Astrocyte (in vitro differentiated cells and primary cell): ENCODE measurements at places on chromosomes 1 and 21. TPM values are rescaled to one million over a fixed set of nuclear protein-coding genes. Genes with fewer than 3 reads are reported as not detected.

GRCh38 chr1:50559421-50559820, 136.2 kb upstream of the DMRTA2 start:
- DNase-seq = no peak

- DNase-seq = no peak
Measured at GRCh38 chr1:49416758-49417157, 607.0 kb downstream of the AGBL4 start.

GRCh38 chr1:199898654-199899053, 128.9 kb upstream of the NR5A2 start:
- DNase-seq = peak; percentile 15

DNA sequence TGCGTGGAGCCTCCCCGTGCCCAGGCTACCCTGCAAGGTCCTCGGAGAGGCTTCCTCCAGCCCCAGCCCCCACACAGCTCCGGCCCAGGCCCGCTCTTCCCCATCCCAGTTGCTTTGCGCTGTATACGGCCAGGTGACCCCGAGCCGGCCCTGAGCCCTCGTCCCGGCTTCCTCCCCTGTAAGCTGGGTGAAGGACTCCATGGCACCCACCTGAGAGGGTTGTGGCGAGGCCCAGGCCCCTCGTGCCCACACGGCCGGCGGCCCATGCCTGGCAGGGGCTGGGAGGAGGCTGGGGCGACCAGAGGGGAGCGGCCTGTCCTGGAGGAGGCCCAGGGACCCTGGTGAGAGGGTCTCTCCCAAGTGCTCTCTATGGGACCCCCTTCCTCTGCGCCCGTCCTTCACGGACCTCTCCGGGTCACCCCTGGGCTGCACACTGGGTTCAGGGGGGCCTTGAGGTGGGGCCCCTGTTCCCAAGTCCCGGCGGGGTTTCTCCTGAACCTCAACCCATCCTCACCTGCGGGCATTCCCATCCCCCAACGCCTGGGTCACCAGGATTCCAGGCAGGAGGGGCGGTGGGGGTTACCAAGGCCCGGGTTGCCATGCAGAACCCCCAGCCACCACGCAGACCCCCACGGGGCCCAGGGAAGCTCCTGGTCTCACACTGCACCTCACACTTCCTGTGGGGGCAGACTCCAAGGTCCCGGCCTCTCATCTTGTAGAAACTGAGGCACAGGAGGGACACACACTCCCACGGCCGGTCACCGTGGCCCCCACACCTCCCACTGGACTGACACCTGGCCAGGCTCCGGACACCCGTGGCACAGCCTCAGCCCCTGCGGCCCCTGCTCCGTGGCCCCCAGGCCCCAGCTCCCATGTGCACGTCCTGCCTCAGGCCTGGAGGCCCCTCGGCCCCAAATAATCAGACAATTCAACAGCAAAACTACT, 25.2 kb downstream of the COL6A1 start:
- no peak for DNase-seq

DNA sequence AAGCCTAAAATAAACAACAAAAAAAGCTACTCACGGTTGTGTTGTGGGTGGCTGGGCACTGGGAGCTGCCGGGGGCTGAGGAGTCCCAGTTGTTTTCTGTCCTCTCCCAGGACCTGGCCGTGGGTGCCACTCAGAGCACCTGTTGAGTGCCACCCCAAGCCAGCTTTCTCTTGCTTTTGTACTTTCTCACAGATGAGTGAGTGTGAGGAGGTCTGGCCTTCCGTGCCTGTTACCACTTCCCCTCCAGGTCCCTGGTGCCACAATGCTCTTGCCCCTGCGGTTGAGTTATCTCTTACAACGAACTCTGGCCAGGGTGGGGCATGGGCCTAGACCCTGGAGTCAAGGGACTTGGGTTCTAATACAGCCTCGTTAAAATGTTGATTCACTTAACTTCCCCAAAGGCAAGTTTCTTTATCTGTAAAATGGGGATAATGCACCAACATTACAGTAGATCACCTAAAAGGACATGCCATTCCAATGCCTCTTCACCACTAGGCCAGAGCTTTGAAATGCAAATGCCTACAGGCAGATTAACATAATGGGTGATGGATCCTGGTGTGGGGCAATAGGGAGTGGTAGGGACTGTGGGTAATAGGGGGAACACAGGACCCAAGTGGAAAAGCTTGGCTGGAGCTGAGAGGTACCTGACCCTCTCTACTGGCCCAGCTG, at the start of gene CNR2:
TSS of gene CNR2 (minus strand) at position 151 of the 669 bp plus-strand sequence. CDS start 37,745 bp downstream, outside the sequence.
- DNase-seq = no peak

- DNase-seq = no peak
Measured at GRCh38 chr1:207873055-207873890, 37.7 kb downstream of the CD34 start.

GRCh38 chr1:235864931-235865525, 1.7 kb downstream of the LYST start:
- DNase-seq = no peak

GRCh38 chr1:53896635-53897229, 2.7 kb downstream of the DIO1 start:
- DNase-seq = peak; percentile 82

DNA sequence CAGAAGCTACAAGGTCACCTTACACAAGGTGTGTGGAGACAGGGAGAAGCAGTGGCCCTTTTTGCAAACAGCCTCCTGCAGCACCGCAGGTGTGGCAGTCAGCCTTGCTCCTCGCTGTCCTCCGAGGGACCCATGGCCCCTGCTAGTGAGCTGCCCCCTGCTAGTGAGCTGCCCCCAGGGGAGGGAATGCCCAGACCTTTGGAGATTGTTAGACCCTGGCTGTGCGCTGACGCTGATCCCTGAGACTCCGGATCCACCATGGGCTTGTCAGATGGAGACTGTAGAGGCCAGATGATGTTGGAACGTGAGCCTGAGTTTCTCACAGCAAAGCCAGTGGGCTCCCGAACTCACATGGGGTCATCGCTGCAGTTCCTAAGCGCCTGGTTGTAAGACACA, 172.2 kb downstream of the NPHP4 start:
- DNase-seq = no peak

GRCh38 chr1:99525331-99525730, 120.6 kb upstream of the PALMD start:
- DNase-seq = no peak

- no peak for DNase-seq
Measured at GRCh38 chr1:155125511-155125945, 2.1 kb upstream of the EFNA1 start.

DNA sequence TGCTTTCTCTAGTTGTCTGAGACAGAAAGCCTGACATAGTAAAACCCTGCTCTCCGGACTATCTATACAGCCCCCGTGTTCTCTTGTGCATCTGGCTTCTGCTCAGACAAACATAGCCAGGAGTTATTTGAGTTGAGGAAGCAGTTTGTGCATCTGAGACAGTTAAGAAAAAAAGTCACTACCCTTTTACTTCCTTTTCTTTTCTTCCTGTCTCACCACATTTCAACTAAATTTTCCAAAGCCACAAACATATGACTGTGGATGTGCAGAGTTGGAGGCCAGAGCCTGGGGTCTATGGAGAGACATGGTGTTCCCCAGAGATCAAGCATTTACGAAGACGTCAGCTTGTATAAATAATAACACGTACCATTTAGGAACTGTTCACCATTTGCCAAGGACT, 158.5 kb upstream of the FGGY start:
- no peak for DNase-seq

GRCh38 chr1:225809842-225810578, at the start of gene EPHX1:
Gene EPHX1 (plus strand): TSS chr1:225810124. CDS start chr1:225828730, 18,606 bp downstream.
- DNase-seq = peak; percentile 74

DNA sequence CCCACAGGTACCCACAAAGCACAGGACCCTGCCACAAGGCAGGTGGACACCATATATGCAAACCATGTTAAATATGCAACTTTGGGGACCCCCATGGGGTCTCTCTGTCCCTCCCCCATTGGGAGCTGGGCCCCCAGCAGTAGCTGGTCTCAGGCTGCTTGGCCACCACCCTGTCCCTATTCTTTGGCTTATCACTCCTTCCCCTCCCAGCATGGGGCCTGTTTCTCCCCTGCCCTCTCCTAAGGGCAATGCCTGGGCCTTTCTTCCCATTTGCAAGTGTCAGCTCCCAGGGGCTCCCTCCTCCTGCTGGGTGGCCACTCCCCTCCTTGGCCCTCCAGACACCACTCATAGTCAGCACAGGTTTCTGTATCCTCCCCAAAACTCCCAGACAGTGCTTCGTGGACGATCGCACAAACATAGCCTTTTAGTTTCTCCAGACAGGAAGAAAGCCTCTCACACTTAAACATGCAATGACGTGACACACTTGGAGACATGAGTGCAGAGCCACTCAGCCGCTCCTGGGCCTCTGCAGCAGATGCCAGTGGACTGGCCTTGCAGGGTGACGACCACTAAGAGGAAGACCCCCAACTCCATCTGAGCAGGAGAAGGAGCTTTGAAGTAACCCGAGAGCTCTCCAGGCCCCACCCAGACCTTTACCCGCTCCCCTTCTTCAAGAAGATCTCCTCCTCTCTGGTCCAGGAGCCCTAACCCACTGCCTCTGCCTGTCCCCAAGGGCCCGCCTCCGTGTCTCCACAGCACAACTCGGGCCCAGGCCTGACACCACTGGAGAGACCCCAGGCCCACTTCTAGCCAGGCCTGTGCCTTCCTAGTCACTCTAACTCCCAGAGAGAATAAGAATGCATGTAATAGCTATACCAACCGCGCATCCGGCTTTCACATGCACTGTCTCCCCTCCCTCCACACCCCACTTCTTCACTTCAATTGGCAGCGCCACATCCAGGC, 22.9 kb downstream of the CITED4 start:
- DNase-seq = no peak

DNA sequence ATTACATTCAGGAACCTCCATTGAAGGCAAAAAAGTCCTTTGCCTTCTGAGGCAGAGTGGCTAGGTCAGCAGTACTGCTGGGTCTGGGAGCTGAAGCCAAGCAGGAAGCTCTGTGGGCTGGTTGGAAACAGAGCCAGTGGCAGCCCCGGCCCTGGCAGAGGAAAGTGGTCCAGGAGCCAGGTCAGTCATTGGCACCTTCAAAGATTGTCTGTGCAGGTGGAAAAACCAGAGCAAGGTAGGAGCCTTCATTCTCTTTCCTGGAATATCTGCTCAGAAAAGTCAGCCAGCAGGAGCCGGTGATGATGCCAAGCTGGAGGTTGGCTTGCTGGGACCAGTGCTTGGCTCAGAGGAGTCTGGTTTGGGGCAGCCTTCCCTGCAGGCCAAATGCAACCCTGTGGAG, 12.5 kb upstream of the DISP3 start:
- no peak for DNase-seq

- peak; percentile 51 for DNase-seq
Measured at GRCh38 chr1:16464917-16465625, 24.5 kb downstream of the NECAP2 start.

DNA sequence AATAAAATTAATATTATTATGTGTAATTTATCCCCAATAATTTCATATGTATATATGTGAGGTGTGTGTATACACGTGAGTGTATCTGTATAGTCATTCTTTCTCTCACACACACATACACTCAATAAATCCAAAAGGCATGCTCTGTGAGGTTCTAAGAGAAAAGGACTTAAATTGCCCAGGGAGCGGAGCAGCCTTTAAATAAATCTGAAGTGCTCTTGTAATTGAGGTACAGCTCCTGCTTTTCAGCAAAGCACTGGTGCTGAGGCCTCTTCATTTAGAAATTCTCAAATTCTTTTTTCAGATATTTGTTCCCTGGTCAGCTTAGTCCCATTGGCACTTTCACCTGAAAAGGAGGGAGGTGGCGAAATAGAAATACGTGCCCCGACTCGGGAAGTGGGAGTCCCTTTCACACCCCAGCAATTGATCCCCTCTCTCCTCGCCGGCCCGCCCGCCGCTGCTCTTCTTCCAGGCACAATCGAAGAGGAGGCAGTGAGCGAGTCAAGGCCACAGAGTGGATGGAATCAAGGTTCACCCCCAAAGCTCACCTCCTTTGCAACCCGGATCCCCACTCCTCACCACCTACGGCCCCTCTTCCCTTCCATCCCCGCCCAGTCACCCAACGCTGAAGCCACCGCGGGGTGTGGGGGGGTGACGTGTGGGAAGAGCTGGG, 944 bp downstream of the PLPPR5 start:
- DNase-seq = no peak

DNA sequence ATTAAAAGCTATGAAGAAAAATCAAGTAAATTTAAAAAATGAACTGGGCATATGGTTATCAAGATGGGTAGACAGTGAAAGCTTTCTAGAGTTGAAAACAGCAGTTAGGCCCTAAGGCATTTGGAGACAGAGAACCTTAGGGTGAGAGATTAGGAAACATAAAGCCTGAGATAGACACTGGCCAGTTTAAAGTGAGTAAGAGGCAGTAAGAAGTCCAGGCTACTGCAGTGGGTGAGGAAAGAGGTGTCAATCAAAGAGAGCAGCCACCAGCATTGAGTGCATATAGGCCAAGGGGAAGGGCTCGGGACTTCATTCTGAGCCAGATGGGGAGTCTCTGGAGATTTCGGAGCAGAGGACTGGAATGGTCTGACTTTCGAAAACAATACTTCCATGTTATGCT, 1360.5 kb upstream of the ADGRL4 start:
- DNase-seq = no peak

- no peak for DNase-seq
Measured at GRCh38 chr1:200305806-200306205, 104.0 kb downstream of the ZNF281 start.

DNA sequence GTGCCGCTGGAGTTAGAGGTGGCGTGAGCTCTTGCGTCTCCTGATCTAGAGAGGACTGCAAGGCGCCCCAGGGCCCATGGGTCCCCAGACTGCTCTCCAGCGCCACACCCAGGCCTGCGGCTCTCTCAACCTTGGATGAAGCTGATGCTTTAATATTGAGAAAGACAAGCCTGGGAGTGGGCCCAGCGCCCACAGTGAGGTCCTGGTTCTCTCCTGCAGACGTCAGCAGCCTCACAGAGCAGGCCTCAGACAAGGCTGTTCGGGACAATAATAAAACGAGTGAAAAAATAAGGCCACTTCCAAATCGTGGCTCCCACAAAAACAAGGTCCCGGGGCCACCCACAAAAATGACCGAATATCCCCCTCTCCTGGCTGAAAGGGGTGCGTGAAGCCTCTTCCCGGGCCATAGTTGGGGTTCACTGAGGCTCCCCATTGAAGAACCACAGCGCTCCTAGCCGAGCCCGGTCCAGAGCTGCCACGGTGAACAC, 6.0 kb upstream of the DNMT3L start:
- no peak for DNase-seq

DNA sequence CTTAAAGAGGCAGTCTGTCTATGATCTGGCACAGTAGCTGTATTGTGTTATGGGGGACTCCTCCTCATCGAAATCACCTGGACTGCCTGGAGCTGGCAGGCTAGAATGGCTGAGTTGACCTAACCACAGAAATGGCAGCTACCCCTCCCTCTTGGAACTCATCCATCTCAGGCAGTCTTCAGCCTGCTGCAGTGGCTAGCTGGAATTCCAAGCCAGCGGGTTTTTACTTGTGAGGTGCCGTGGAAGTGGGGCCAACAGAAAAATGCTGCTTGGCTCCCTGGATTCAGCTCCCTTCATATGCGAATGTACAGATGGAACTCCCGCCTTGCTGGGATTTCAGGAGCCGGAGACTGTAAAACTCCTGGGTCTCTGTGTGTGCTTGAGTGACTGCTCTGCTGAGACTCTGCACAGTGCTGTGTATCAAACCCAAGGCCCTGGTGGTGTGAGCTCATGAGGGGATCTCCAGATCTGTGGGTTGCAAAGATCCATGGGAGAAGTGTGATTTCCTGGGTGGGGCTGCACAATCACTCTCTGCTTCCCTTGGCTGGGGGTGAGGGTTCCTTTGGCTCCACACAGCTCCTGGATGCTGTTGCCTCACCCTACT, 316.9 kb downstream of the CTH start:
- no peak for DNase-seq

GRCh38 chr1:204146965-204147364, 4.9 kb downstream of the ETNK2 start:
- DNase-seq = no peak

The FCRL2 gene
- not detected in 2 replicates for total RNA-seq

The WDR77 gene
- 39.3 and 49.1 TPM in 2 replicates for total RNA-seq

The IFI44 gene
- total RNA-seq = 144 and 176 TPM in 2 replicates

The OR6N1 gene
- not detected in 2 replicates for total RNA-seq

The AKNAD1 gene
- not detected in 2 replicates for total RNA-seq
